ENCODE measurements at places on chromosomes 11 and 22.

DNA sequence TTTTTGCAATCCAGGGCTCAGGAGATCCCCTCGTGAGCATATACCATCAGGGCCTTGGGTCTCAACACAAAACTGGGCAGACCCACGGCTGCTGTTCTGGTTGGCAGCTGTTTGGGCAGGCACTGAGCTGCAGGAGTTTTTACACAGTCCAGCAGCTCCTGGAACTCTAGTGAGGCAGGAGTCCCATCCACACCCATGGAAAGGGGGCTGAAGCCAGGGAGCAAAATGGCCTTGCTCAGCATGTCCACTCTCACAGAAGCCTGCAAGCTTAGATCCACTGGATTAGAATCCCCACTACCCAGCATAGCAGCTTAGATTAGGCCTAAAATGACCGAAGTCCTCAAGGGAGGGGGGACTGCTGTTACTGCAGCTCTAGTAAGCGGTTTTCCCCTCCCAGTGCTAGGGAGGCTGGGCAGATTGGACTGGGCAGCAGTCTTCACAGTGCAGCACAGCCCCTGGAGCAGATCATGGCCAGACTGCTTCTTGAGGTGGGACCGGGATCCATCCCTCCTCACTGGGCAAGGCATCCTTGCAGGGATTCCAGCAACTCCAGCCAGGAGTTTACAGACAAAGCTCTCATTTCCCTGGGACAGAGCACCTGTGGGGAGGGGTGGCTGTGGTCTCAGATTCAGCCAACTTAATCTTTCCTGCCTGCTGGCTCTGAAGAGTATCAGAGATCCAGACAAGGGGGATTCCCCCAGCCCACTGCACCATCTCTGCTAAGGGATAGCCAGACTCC is 36.4 kb upstream of the CARD16 start:
- DNase-seq: no peak

DNA sequence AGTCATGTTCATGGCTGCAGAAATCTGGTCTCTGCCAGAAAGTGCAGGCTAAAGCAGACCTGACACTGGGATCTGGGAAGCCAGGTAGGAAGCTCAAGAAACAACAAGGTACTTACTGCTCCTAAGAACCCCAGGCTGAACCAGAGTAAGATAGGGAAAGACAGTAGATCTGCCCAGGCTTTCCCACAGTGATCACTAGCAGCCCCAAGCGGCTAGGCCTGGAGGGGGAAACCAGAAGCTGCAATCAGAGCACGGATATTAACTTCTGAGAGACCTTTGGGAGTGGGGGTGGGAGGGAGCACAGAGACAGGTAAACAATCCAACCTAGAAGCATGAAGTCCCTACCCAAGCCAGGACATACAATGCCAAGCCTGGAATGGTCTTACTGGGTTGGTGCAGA is 135.2 kb upstream of the C11orf58 start:
- DNase-seq: no peak

DNA sequence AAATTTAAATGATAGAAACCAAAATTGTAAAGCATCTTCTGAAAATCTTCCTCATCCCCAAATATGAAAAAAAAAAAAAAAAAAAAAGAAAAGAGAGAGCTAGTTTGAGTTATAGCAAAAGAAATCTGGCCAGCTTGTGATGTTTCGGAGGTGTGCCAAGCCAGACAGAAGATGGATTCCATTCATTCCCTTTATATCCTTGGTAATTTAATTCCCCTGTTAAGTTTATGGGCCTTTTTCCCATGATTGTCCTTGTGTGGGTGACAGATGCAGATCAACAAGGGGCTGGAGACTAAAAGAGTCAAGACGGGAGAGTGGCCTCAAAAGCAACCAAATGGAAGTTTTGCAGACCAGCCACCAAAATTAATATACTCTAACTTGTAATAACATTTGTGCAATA is 47.6 kb upstream of the PARVA start:
- DNase-seq: no peak

DNA sequence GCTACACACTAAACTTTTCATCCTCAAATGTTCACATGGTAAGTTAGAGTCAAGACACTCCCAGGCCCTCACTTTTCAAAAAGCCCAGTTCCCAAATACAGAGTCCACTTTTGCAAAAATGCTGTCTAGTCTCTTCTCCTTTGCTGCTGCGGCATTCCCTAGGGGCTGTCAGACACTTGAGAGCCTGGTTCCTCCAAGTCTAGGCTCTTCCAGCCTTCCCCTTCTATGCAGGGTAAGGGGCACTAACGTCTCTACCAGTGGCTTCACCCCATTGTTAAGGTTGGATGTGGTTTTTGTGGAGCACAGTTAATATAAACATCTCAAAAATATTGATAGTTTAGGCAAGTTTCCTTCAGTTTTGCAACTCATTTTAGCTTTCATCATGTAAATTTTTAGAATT is 181.5 kb downstream of the KIF18A start:
- DNase-seq: no peak

GRCh38 chr11:130213143-130213978 is 53.8 kb downstream of the ST14 start:
- peak; percentile 44 for DNase-seq

DNA sequence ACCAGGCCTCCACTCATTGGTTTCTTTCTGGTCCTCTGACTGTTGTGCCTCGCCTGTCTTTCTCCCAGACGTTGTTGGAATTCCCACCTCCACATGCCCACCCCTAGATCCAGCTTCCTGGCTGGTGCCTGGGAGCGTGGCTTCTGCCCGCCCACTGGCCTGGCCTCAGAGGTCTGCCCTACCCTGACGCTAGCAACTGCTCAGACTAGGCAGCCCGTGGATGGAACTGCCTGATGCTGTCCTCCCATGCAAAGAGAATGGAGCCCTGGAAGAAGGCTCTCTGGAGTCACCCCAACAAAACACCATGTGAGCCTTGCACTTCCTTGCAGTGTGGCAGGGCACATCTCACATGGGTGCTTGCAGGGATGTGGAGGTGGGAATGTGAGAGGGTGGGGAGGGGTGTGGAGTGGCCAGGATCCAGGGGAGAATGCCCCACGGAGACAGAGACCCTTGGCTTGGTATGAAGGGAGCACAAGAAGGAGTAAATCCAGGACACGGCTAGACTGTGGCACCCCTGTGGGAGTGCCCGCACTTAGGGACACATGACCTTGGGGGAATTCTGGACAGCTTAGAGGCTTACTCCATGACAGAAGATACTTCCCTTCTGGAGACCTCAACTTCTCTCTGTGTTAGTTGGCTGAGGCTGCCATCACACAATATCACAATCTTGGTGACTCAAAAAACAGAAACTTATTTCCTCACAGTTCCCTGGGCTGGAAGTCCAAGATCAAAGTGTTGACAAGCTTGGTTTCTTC is 22.5 kb upstream of the ADA2 start:
- DNase-seq: no peak

DNA sequence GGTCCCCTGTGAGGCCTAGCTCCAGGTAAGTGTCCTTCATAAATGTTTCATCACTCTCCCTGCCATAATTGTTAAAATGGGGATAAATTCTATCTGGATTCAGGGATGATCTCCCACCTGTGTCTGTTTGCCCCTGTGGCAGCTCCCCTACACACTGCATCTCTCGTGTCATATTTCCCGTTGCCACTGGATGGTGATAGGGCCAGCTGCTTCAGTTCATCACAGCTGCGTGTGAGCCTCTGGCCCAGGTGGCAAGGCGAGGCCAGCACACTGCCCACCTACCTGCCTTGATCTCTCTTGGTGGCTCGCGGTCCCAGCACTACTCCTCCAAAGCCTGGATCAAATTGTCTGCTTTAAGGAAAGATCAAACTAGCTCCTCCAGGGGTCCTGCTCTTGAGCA is 187.4 kb downstream of the GRIK4 start:
- DNase-seq: no peak

GRCh38 chr11:66725114-66725513 is 3.9 kb downstream of the SPTBN2 start:
- DNase-seq: no peak

DNA sequence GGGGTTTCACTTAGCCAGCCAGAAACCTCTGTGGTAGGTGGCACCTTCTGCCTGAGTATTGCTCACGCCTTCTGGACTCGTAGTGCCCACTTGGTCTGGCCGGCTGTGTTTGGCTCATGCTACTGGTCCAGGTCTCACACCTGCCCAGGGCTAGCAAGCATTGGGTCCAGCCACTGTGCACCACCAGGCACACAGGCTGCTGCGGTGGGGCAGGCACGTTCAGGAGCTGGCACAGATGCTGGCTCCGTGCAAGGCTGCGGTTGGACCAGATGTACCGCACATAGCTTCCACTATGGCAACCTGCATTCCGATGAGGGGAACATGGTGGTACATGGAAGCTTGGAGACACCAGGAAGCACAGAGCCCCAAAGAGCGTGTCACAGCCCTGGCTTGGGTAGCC is 34.8 kb upstream of the EXPH5 start:
- no peak for DNase-seq

DNA sequence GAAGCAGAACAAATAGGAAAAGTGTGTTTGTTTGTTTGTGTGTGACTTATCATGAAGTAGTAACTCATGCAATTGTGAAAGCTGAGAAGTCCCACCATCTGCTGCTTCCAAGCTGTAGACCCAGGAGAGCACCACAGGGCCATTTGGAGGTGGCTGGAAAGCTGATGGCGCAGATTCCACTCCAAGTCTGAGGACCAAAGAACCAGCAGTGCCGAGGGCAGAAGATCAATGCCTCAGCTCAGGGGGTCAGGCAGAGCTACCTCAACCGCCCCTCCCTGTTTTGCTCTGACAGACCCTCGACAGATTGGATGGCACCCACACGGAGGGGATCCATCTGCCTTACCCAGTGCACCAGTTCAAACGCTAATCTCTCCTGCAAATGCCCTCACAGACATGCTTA is 896.2 kb downstream of the BRD1 start:
- no peak for DNase-seq

- no peak for DNase-seq
Measured at GRCh38 chr11:125068368-125068767, 5.3 kb downstream of the SLC37A2 start.

DNA sequence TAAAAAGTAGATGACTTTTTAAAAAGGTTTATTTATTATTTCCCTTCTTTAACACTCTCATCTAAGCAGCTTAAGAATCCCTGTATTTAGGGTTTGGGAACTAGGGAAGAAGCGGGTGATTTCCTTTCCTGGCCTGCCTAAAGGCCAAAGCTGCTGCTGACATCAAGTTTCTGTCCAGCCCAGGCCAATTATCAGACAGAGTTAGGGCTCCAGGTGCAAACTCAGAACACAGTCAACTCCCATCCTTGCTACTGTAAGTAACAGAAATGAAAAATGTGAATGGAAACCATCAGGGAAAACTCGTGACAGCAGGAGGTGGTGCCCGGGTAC is 108.9 kb downstream of the CCDC81 start:
- DNase-seq: no peak

DNA sequence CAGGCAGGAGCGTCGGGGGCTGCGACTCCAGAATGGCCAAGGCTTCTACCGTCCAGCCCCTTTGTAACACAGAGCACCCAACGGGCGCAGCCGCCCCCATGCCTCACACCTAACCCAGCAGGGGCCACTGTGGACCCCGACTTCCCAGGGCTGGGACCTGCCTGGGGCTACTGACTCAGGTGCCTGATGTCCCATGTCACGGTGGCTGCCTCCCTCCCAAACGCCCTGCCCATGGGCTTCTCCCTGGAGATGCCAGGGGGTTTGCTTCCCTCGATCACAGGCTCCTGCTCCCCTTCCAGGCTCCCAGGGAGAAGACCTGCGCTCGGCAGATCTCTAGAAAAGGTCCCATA is 84.0 kb downstream of the MYEOV start:
- DNase-seq: no peak

DNA sequence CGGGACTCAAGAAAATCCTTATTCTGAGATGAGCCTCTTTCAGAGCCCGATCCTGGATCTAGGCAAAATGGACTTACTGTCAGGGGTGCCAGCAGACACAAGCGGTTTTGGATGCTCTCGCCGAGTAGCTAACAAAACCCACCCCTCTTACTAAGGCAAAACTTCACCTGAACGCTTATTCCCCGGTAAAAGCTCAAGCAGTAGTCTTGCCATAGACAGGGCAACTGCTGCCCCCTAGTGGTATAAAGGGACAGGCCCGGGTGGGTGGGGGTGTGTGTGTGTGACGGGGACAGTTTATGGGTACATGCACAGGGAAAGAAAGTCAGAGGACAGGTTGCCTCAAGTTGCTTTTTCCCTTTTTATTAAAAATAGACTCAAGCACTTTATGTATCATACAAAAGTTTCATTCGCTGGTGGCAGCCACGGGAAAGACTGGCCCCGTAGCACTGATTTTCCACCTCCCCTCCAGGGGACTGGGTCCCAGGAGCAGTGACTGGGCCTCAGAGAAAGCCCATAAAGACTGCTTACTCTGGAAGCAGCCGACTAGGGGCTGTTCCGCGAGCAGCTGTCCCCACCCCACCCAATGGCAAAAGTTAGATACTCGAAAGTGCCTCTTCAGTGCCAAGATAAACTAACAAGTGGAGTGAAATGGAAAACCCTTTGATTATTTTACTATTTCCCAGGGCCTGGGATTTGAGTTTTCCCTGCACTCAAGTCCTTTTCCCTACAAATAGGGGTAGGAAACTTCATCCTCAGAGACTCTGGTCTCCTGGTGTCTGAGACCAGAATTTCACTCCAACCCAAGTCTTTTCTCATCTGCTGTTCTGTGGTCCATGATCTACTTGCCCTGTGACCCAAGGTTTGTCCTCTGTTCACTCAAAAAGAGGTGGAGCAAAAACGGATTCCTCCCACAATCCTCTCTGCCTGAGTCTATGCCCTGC is 4.7 kb downstream of the YPEL4 start:
- peak; percentile 69 for DNase-seq

GRCh38 chr11:121692236-121692635 is 239.5 kb upstream of the SORL1-AS1 start:
- no peak for DNase-seq

GRCh38 chr11:57502870-57503269 is 12.6 kb downstream of the SLC43A1 start:
- no peak for DNase-seq

DNA sequence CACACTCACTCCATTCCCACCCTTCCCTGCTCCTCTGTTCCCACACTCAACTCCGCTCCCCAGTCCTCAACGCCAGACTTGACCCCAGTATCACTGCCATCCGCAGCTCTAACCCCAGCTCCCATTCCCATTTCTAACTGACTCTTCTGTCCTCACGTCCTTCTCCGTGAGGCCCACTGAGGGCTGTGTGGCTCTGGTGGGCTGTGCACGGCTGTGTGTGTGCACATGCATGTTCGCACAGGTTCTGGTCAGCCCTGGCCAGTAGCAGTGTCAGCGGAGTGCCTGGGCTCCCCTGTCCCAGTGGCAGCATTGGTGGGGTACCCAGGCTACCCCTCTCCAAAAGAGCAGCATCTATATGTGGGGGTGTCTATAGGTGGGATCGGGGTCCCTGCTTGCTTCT is 5.0 kb downstream of the CAPN1 start:
- DNase-seq: no peak

Data from stimulated activated CD8-positive, alpha-beta memory T cell treated with anti-CD3 and anti-CD28 coated beads, Interleukin-7, amount 100 ng/mL, for 24 hours (primary cell).